HFFc6 (cell line): ENCODE measurements at places on chromosomes 3 and 15. TPM values are rescaled to one million over a fixed set of nuclear protein-coding genes. Genes with fewer than 3 reads are reported as not detected.

SLC12A8 gene
- total RNA-seq = 1.6 to 4.1 TPM (median 2.4 TPM) in 3 replicates

GHSR gene
- not detected in 2 replicates for total RNA-seq

SLC6A20 gene
- not detected in 3 replicates for total RNA-seq

P2RY12 gene
- not detected in 3 replicates for total RNA-seq

RASL12 gene
- not detected in 3 replicates for total RNA-seq

CLDN16 gene
- total RNA-seq = 0.05 TPM in 1 of 3 replicates, not detected in the others

GRCh38 chr3:42875325-42876151 lies at the start of gene CYP8B1:
Gene CYP8B1, minus strand, starts transcription at chr3:42875879. Its CDS starts 63 bp downstream, at chr3:42875816.
- DNase-seq = no peak

GRCh38 chr15:43133430-43134156 lies at the start of gene TMEM62:
Gene TMEM62, plus strand, starts transcription at chr15:43133586. Its CDS starts 217 bp downstream, at chr15:43133803.
- DNase-seq = peak; percentile 39

GRCh38 chr3:124845406-124845805 lies 41.8 kb downstream of the ITGB5 start:
- DNase-seq = peak; percentile 92

DNA sequence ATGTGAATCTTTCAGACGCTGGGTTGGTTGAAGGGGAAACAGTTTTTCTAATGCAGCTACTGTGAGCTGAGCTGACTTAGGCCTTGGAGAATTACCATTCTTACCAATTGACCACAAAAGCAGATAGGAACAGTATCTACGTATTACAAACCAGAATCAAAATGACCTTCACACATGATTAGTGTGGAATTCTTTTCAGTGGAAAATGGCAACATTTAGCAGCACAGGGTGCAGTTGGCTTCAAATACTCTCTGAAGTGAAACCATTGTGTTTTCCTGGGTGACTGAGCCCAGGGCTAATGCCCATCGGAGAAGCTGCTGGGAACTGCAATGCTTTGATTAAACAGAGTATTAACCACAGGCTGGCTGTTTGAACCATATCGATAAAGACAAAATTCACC lies 40.2 kb upstream of the GOLGA8J start:
- DNase-seq = no peak

DNA sequence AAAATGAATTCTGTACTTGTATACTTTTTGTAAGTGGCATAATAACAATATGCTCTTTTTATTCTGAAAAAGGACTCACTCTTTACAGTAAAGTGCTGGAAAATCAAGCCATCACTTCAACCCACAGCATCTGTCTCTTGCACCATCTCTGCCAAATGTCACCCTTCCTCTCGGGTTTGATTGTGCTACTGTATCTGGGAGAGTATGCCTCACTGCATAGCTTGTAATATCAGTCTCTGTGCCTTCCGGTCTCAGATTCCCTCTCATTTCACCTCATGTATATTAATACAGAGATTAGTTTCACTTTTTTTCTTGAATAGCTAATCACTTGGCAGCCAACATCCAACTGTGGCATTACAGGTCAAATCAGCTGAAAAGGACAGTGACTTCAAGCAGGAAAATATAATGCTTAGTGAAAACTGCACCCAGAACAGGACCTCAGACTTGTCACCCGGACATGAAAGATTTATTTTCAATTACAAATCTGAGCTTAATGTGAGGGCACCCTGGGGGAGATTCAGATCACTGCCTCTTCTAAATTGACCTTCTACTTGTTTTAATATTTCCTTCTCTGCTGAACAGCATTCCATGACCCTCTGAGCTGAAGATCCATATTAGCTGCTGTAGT lies 605.8 kb upstream of the NAALADL2 start:
- no peak for DNase-seq

DNA sequence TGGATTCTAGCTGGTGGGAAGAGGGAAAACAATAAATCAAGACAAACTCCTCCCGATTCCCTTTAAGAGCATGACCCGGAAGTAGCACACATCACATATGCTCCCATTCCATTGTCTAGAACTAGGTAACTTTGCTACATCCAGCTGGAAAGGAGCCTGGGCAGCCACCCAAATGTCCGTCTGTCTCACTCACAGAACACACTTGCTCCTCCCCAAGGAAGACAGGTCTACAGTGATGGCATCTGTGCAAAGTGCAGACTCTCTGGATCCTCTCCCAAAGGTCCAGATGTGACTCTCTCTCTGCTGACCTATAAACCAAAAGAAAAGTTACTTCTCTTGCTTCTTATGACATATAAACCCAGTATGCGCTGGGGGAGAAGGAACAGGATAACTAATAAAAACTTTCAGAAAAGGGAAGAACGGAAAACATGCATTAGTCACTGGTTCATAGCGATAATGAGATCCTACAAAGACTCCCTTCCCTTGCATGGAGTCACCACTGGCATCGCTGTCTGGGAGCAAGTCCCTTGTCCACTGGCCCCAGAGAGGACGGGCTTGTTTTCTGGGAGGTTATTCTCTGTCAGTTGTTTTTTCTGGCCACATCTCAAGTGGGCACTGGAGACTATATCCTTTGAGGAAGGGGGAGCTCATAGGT lies 29.8 kb upstream of the EPHB3 start:
- DNase-seq = peak; percentile 18

- DNase-seq = no peak
These were observed 57.9 kb upstream of the DLG1 start for GRCh38 chr3:197356275-197356674.

- peak; percentile 27 for DNase-seq
These were observed 58.5 kb downstream of the RPL22L1 start for GRCh38 chr3:170811515-170811914.

- DNase-seq = no peak
These were observed 276.7 kb downstream of the CNTN4 start for GRCh38 chr3:2375376-2375775.

DNA sequence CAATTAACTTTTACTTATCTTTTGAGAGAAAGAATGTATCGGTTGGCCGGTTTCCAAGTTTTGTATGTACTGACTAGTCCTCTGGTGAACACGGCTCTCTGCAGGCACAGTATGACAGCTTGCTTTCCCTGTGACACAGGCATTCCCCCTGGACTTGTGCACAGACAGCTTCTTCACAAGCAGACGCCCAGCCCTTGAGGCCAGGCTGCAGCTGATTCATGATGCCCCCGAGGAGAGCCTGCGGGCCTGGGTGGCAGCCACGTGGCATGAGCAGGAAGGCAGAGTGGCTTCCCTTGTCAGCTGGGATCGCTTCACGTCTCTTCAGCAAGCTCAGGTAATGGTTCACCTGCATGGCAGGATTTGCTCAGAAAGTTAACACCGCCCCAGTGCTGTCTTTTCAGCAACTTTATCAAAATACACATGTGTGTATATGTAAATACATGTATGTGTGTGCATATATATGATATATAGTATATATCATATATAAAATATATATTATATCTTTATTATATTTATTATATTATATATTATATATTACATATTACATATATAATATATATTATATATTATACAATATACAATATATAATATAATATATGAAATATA lies 25.5 kb downstream of the FAN1 start:
- no peak for DNase-seq

DNA sequence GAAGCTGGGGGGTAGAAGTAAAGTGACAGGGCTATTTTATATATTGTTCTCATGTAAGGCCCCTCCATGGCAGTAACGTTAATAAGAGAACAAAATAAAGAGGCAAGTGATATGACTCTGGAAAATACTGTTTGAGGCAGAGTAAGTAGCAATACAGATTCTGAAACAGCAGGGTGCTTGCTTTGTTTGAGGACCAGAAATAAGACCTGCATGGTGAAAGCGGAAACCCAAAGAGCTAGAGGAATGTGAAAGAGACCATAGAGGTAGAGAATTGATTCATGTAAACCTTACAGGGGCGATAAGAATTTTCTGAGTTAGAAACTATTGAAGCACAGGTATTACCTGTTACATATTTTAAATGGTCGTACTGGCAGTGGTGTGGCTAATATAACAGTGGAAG lies 1517.1 kb downstream of the SI start:
- no peak for DNase-seq

DNA sequence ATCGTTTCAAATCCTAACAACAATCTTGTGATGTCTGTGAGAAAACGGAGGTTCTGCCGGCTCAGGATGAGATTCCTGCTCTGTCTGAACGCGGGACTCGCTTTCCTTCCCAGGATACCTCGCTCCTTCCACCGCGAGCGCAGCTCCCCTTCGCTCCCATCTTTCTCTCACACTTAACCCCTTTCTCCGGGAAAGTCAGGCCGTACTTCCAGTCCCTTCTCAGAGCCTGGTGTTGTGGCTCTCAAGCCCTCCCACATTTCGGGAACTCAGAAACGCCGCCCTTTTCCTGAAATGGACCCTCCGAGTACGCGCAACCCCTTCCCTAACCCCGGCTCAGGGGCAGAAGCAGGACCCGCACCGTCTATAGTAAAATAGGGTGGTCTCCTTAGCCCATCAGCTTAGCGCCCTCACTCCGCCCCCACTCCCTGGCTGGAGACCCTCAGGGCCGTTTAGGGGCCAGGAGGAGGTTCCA lies 378 bp upstream of the FEM1B start:
- DNase-seq = no peak

DNA sequence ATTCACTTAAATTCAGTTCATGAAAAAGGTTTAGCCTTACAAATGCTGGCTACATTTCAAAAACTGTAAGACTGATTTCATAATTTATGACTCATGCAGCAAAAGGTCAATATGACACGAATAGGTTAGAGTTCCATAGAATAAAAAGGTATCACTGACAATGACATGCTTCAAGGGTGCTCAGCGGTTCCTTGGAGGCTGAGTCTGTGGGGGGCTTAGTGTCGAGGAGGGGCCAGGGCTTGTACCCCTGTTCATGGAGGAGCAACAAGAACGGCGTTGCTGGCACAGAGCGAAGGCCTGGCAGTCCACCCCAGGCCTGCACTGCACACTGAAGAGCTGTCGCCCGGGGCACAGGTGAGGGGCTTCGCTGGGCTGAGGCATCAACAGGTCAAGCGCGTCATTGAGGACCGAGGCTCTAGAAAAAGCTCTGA lies 174.2 kb downstream of the NR1D2 start:
- peak; percentile 38 for DNase-seq

DNA sequence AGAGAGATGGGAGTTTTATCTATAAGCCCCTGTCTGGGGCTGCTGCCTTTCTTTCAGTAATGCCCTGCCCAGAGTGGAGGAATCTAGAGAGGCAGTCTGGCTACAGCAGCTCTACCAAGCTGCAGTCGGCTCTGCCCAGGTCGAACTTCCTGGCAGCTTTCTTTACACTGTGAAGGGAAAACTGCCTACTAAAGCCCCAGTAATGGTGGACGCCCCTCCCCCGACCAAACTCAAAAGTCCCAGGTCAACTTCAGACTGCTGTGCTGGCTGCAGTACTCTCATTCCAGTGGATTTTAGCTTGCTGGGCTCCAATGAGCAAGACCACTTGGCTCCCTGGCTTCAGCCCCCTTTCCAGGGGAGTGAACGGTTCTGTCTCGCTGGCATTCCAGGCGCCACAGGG lies 65.9 kb upstream of the RARB start:
- no peak for DNase-seq

DNA sequence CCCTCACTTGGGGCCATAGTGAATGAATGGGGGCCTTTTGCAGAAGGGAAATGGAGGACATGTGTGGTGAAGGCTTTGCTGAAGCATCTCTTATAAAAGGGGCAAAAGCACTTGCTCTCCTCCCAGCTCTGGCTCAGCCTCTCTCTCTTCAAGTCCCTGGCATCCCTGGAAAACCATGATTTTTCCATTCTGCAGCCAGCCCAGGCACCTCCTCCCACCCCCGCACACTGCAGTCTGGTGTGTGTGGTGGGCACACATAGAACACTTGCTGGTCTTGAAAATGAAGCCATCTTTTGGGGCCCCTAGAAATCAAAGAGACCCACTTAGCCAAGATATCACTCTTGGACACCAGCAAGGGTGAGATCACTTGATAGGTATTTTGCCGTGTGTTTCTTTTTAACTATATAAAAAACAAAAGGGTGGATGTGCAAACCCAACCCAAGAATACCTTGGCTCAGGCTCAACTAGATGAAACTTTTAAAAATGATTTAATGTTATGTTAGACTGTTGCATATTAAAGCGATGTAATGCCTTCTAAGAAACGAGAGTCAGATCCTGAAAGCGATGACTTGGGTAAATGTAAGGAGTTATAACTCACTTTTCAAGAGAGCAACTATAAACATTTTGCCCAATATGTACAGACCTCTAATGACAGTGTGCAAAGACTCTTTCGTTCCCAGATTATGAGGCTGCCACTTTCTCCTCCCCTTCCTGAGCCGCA lies 16.4 kb upstream of the ALDH1A3 start:
- DNase-seq = no peak

DNA sequence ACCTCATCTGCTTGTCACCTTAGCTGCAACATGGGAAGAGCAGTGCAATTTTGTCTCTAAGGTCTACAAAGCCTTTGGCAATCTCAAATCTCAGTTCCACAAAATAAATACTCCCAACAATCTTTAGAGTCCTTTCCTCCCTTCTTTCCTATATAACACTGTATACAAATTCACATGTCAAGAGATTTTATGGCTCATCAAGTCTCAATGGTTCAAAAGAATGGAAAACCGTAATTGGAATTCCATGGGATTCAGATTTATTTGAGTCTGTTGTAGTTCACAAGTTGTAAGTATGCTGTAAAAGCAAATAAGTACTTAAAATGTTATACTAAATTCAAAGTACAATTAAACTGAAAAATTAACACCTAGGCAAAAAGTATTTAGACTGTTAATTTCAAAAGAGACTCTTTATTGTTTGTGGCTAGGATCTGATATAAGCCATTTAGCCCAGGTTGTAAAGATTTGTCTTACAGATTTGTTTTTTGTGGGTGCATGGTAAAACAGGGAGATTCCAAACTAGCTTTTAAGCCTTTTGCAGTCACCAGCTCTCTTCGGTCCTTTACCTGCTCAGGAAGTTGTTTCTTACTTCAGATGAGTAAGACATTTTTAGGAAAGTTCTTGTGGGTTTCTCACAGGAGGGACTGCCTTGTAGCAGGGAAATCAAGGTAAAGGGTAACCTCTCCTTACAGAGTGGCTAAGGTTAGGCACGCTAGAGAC lies 50.1 kb downstream of the CMSS1 start:
- no peak for DNase-seq

DNA sequence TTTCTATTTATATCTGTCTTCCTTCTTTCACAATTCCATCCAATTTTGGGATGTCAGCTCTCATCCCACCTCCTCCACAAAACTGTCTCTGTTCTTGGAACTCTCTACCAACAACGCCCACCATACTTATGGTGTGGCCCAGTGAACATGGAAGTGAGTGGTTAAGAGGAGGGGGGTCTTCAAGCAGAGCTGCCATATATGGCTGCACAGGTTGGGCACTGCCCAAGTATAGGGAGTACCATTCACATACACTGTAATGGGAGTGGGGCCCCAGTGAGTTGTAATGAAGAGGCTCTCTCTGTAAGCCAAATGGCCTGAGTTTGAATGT lies 7.9 kb upstream of the CAMK1 start:
- DNase-seq = no peak
